Left lung (tissue), 14 donors: ENCODE measurements at places on chromosomes 7 and 10.

GRCh38 chr7:7933915-7934526 lies 34.6 kb upstream of the GLCCI1 start:
- DNase-seq: peak; percentile 25

DNA sequence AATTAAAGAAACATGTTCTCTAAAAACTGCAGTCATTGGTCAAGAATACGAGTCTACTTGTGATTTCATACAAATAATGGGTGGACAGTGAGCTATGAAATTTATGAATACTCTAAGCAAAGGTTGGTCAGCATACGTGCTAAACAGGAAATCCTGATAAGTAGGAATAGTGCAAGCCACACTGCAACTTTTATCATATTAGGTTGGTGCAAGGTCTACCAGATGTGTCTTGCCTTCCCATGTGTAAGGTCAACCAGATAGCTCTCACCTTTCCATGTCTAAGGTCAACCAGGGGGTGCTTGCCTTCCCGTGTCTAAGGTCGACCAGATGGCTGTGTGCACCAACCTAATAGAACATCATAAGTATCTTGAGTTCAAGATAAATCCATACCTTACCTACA lies 2.0 kb upstream of the ITGB1 start:
- no peak for DNase-seq

- no peak for DNase-seq
These were observed 10.7 kb downstream of the SUV39H2 start for GRCh38 chr10:14889318-14889717.

DNA sequence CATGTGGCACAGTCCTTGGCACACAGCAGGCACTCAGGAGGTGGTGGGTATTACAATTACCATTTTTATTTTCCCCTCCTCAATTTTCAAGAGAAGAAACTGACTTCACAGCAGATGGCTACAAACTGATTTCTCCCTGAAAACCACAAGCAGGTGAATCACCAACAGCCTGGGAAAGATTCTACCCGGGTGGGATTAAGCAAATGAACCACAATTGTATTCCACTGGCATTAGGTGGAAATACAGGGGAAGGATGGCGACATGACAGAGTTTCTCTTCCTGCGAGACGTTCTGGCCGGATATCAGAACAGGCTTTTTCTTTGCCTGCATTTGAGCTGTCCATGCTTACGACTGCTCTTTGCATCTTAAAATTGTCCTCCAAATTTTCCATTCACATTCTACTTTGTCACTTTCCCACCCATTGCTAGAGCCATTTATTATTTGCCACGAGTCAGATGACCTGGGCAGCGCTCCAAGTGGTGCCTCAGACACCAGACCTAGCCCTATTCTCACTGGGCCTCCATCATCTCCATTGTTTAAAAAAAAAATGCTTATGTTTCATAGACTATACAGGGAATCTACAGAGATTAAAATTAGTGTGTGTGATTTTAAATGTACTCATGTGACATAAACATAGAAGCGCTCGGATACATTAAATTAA lies 4.6 kb downstream of the DENND11 start:
- no peak for DNase-seq

- DNase-seq: no peak
These were observed 68.0 kb downstream of the CAMK1D start for GRCh38 chr10:12417331-12417730.

DNA sequence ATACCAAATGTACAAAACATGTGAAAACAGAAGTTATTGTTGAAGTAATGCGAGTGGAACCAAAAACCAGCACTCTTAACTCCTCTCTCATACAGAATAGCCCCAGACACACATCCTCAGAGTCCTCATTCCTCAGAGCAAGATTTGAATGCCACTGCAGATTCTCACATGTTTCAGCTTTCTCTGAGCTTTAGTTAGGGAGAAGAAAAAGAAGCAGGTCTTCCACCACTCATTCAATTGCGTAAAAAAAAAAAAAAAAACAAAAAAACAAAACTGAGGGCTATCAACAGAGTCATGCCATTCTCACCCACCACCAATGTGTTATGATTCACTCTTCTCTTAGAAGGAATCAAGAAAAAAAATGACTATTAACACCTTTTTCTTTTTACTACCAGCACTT lies 287.7 kb downstream of the IPMK start:
- no peak for DNase-seq

- DNase-seq: no peak
These were observed 69.4 kb upstream of the COL13A1 start for GRCh38 chr10:69732147-69732825.

DNA sequence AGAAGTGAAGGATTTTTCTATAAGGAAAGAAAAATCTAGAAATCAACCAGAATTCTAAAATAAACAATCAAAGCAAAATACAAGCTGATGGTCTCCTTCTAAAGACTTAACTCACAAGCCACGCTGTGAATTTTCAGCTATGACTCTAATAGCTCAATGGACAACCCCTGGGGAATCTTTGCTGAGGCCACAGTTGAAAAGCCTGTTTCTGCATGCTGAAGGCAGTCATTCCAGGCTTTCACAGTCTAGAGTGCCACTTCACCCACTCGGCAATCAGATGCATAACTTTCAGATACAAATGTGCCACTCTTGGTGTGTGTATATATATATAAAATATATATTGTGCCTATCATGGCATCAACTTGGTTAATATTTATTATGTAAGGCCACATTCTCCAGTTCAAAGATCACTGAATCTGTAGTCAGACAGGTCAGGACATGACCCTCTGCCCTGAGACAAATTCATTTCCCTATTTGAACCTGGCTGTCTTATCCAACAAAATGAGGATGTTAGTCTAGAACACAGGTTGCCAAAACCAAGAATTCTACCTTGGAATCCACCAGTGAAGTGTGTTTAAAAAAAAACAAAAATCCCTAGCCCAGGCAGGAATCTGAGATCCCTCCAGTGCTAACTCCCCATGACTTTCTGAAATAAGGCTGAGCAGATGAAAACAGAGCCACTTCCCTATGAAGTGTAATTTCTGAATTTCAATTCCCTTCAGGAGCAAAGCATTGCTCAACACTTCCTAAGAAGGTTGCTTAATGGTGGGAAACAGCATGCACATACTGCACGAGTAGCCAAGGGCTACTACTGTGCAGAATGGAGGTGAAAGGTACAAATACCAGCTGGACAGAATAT lies 9.9 kb downstream of the LIPA start:
- no peak for DNase-seq

GRCh38 chr10:6988654-6989053 lies 408.6 kb upstream of the PRKCQ start:
- DNase-seq: no peak

GRCh38 chr10:30378201-30378995 lies 29.3 kb upstream of the MTPAP start:
- DNase-seq: no peak

DNA sequence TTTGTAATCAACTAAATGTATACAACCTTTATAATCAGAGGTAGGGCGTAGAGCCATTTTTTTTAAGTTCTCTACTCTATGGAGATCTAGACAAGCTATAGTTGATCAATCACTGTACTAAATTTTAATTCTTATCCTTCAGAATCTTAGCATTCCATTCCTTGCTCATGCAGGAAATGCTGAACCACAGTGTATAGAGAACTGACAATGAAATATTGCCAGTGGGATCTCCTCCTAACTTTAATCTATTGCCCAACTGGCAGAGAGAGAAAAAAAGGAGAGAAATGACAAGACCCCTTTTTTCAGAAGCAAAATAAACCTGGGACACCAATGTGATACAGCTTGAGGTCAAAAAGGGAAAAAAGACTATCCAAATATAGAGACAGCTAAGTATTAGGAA lies 26.4 kb upstream of the PPP3CB start:
- DNase-seq: no peak

DNA sequence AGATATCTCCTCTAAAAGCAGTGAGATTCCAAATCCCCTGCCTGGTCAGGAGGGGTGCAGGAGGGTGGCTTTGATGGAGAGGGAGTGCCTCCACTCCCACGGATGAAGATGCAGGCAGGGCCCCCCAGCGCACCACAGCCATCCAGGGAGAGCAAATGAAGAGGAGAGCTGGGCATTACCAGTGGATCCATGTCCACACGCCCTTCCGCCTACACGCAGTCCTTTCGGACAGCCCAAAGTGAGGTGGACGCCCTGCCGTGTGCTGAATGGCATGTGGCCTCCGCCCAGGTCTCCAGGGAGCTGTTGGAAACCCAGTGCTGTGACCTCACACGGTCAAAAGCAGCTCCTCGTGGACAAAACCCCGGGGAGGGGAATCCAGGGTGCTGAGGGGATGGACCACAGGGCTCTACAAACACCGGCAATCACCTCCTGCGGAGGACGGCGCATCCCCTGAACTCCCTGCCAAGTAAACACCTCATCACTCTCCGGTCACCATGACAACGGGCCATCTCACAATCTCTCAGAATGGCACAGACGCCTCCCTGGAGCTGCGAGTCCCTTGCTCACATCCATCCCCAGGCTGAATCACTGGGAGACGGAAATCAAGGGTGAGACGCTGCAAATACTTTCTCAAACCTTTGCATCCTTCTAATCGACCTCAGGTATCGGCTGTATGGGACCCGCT lies 35.0 kb upstream of the DNAAF5 start:
- peak; percentile 43 for DNase-seq

DNA sequence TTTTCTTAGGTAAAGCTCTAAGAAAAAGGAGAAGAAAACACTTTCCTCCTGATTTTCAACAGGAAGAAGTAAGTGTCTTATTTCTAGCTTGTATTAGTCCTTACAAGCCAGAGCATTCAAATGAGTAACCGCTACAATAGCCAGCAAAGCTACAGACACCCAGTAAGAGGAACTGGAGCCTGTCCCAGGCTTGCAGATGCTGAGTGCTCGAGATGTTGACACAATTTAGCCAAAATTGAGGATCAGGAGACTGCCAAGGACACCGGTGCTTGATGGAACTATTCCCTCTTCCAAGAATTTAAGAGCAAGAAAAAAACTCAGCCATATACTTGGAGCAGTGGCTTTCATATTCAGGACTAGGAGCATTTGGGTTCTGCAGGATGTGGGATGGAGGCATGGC lies 149.3 kb upstream of the DPP6 start:
- DNase-seq: no peak

GRCh38 chr7:103967401-103967800 lies 22.1 kb downstream of the RELN start:
- no peak for DNase-seq

DNA sequence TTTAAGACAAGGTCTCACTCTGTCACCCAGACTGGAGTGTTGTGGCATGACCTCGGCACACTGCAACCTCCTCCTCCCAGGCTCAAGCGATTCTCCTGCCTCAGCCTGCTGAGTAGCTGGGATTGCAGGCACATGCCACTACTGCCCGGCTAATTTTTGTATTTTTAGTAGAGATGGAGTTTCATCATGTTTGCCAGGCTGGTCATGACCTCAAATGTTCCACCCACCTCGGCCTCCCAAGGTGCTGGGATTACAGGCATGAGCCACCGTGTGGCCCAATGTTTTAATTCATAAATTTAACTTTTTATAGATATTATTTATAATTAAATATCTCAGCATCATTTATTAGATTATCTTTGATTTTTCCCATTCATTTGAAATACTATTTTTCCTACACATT lies 658.0 kb upstream of the NRG3 start:
- DNase-seq: no peak

- no peak for DNase-seq
These were observed 81.0 kb downstream of the EBF3 start for GRCh38 chr10:129883029-129883428.

GRCh38 chr10:119509909-119510451 lies 32.5 kb downstream of the RGS10 start:
- no peak for DNase-seq

- DNase-seq: no peak
These were observed 188.6 kb downstream of the ETV1 start for GRCh38 chr7:13800694-13801448.

- no peak for DNase-seq
These were observed 57.8 kb downstream of the EVX1 start for GRCh38 chr7:27300421-27300820.

- peak; percentile 57 for DNase-seq
These were observed 131.0 kb downstream of the CXCL12 start for GRCh38 chr10:44253769-44254462.

DNA sequence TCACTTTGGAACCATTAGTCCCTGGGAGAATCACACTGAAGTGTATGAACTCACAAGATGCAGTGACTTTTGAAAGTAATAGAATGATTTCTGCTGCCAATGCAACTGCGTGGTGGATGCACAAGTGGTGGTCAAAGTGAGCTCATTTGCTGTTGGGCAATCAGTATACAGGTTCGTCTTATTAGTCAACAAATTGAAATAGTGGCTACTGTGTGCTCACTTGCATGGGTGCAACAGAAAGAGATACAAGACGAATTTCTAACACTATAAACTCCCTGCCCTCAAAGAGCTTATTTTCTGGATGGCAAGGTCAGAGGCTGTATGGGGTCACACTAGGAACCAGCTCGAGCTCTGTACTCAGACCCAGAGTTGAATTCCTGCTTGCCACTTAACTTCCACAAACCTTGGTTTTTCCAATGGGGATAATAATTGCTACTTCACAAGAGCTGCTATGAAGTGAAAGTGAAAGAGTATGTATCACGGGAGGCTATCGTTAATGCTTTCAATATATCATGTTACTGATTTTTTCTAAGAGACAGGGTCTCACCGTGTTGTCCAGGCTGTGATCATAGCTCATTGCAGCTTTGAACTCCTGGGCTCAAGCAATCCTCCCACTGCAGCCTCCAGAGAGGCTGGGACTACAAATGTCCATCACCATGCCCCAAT lies 8.3 kb upstream of the BCL7B start:
- no peak for DNase-seq

DNA sequence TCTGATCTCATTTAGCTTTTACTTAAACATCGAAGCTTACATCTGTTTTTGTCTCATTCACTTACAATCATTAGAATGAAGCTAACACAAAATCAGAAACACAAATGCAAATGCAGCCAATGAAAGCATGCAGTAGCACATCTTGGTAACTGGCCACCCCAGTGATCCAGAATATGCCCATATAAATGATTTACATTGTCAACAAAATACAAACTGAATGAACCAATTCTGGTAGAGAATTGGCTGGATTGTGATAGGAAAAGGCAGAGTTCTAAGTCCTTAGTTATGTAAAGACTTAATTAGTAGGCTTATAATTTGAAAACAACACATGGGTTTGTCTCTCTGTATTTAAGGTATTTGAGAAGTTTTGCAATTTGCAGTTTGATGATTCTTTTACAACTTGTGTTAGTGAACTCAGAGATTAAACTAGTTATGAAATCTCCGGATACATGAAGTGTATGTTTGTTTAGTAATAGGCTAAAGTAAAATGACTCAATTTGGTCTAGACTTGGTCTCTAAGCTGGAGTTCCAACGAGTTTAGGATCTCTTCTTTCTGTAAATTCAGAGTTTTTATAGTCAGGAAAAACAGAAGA lies 21.2 kb downstream of the TECTB start:
- no peak for DNase-seq

DNA sequence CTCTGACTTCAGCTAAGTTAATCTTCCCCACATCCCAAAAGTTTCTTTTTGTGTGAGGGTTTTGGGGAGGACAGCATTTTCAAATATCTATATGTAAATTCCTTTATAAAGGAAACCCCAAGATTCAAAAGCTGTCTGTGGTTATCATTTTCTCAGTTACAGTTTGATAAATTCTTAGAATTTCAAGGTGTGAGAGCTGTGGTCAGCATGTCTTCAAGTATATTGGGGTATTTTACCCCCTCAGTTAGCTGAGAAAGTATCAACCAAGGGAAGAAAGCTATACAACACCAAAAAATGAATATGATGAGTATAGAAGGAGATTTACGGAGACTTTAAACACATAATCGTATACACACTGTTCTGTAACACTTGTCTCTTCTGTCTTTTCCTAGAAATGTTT lies 109.2 kb downstream of the SND1 start:
- DNase-seq: no peak
